ENCODE measurements at places on chromosomes 6 and 20.

DNA sequence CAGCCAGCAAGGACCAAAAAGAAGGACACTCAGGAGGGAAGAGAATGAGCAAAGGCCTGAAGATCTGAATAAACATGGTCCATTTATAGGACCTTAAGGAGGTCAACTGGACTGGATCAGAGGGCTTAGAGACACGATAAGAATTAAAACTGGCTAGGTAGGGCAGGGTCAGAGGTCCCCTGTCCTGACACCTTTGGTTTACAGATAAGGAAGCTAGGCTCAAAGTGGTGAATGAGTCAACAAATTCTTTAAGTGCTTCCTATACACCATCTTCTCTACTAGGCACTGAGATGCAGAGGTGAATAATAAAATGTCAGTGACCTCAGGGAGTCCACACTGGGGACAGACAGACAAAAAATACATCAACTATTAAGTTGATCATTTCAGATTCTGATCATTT, 70.3 kb downstream of the HIVEP2 start:
- DNase-seq, result peak; percentile 40

- DNase-seq, result no peak
These were observed 50.0 kb upstream of the ESR1 start for GRCh38 chr6:151757506-151757955.

DNA sequence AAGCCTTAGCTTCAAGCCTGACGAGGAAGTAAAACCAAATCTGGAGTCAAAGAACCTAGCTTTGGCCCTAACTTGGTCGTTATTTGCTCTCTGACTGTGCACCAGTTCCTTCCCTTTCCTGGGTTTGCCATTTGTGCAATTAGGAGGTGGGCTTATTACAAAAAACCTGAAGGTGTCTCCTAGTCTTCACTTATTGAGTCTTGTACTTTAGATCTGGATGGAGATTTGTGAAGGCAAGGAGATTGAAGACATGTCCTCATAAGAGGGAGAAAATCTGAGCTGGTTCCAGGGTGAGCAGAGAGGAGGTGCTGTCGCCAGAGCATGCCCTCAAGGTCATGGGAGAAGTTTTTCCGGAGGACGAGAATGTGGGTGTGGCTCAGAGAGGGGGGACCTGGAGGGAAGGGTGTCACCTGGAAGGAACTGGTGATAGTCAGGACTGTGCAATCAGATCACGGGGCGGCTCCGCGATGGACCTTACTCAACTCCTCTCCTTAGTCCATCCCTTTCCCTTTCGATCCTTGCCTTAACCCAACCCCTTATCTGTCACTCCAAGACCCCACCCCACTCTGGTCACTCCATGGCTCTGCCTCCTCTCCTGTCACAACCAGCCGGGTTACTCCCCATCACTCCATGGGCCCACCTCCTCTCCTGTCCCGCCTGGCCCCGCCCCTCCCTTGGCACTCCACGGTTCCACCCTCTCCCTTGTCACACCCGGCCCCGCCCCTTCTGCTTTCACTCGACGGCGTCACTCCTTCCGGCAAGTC, 588 bp upstream of the ACSS2 start:
- no peak for DNase-seq

- DNase-seq, result no peak
These were observed 54.2 kb downstream of the REV3L start for GRCh38 chr6:111428811-111429210.

- DNase-seq, result no peak
These were observed 45.0 kb downstream of the RNF144B start for GRCh38 chr6:18432180-18432579.

- no peak for DNase-seq
These were observed 10.3 kb upstream of the ZNF831 start for GRCh38 chr20:59153355-59153681.
